Neural crest cell (in vitro differentiated cells): ENCODE measurements at places on chromosomes 1 and 21. TPM values are rescaled to one million over a fixed set of nuclear protein-coding genes. Genes with fewer than 3 reads are reported as not detected.

Gene SPATA46
- total RNA-seq: not detected in 2 replicates

Gene ARHGEF16
- total RNA-seq: 11.3 and 12.2 TPM in 2 replicates

Gene SELENBP1
- total RNA-seq: 35.9 and 36.2 TPM in 2 replicates

Gene RAB25
- total RNA-seq: not detected in 2 replicates

Gene TMEM63A
- 24.8 and 29.3 TPM in 2 replicates for total RNA-seq

GRCh38 chr1:95604771-95605170 is 370.8 kb downstream of the RWDD3 start:
- DNase-seq: no peak

DNA sequence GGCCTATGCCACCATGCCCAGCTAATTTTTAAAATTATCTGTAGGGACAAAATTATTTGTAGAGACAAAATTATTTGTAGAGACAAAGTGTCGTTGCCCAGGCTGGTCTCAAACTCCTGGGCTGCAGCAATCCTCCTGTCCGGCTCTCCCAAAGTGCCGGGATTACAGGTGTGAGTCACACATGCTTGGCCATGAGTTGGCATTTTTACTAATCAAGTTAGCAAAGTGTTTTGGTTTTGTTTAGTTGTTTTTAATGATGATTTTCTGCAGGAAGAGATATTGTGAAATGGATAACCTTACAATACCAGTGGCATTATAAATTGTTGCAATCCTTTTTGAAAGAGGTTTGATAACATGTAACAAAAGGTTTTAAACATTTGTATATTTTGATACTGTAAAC is 65.3 kb upstream of the MAGI3 start:
- DNase-seq: no peak

GRCh38 chr1:180981596-180982387 is 40.9 kb downstream of the STX6 start:
- no peak for DNase-seq

DNA sequence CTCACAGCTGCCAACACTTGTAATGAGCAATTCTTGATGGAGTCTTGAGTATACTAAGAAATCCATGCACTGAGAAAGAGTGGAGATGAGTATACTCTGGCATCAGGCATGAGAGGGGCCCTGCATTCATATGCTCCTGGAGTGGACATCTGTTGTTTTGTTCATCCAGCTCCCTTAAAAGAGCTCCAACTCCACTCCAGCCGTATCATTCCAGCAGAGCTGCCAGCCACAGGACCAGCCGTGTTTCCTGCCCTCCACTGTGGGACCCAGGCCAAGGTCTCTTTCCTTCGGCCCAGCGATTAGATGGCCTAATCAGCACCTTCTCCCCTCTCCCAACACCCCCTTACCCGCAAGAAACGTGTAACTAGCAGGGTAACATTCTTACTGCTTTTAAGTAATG is 144.5 kb downstream of the OMA1 start:
- no peak for DNase-seq

DNA sequence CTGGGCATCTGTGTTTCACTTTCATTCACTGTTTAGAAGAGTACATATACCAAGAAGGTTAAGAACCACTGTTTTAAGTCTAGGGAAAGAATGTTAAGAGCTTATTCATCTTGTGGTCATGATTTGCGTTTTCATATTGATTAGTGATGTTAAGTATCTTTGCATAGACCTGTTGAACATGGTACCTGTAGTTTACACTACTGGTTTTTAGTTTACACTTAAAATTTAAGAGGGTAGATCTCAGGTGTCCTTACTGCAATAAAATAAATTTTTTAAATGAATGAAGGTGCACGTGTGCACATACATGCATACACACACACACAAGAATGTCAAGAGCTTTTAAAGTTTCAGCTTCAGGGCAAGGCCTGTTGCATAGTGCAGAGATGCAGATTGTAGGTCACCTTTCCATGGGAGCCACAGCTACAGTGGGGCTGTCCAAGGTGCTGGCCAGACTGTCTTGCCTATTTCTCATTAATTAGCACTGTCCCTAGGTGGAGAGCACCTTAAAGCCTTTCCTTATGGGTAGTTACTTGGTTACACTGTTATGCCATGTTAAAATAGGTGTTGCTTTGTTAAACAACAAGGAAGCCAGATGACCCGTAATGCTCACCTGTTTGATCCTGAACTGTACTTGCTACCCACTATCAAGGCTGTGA is 543.0 kb upstream of the DAB1 start:
- no peak for DNase-seq

DNA sequence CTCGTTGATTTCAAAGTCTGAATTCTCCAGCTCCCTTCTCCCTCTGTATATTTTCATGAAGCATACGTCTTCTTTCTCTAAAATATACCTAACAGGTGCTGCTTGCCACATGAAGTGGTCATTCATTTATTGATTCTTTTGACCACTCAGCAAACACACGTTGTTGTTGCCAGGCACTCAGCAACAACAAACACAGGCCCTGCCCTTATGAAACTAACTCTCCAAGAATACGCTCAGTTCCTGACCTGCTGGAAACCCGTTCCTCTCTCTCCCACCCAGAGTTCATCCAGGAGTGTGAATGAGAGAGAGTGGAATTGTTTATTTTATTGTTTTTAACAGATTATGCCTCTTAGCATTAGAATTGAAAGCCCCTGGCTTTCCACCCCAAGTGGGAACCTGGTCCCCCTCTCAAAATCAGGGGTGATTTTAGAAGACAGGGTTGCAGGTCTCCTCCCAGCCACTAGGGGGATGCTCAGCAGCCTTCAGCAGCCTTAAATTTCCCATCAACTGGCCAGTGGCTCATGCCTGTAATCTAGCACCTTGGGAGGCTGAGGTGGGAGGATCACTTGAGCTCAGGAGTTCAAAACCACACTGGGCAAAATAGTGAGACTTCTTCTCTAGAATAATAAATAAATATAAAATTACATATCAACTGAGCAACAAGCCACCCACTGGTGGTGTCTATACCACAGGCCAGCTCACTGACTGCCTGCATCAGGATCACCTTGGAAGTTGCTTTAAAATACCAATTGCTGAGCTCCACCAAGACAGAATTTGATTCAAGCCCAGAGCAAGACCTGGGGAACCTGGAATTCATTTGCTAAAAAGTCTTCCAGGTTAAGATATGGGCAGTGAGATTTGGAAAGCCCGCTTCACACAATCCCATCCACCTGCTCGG is 181.0 kb upstream of the KLHDC7A start:
- DNase-seq: peak; percentile 13

DNA sequence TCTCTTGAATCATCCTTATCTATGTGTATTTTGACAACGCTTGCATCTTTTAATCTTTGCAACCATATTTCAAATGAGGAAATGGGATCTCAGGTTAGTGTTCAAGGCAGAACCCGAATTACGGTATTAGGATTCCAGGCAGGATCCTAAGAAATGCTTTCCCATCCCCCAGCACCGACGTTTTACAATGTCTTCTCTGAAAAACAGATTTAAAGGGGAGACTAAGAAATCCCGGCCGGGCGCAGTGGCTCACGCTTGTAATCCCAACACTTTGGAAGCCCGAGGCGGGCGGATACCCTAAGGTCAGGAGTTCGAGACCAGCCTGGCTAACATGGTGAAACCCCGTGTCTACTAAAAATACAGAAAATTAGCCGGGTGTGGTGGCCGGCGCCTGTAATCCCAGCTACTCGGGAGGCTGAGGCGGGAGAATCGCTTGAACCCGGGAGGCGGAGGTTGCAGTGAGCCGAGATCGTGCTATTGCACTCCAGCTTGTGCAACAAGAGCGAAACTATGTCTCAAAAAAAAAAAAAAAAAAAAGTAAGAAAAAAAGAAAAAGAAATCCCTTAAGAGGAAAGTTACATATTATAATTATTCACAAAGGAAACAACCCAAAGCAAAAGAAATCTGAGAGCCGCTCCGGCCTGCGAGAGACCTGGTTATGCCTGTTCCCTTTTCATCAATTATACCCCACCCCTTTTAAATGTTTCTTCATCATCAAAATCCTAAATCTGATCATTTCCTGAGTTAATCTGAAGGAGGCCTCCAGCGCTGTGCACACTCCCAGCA is 801 bp upstream of the GORAB start:
- DNase-seq: no peak

- no peak for DNase-seq
Observed at GRCh38 chr1:154326546-154327465, 1.5 kb downstream of the ATP8B2 start.

GRCh38 chr1:180974236-180974635 is 48.4 kb downstream of the STX6 start:
- DNase-seq: no peak
